ENCODE measurements at places on chromosomes 12 and 14.

DNA sequence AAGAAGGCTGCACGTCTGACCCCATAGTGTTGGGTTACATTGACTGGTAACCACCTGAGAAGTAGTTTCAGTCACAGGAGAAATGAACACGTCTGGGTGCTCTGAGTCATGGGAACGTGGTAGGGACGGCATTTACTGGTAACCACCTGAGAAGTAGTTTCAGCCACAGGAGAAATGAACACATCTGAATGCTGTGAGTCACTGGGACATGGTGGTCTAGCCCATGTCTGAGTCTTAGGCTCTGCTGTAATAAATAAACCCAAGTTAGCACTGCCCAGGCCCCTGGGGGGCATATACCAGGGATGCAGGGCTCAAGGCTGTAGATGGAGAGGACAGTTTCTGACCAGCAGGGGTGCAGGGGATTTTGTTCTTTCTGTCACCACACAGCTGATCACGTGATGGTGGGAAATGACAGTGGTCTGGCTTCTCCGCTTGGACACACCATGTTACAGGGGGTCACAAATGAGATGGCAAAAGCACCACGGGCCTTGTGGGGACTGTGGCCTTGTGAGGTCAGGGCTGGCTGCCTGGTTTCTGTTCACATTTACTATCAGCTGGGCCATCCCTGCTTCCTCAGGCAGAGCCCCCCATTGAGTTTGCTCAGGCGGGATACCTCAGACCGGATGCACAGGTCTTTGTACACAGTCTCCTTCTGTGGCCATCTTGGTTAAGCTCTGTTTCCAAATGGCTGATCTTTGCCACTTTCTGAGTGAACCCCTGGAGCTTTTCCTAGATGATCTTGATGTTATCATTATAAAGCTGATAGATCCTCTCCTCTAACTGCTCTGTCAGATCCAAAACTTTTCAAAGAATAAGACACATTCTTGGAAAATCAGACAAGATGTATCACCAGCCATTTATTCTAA lies 9.8 kb upstream of the C12orf42 start:
- DNase-seq: no peak

DNA sequence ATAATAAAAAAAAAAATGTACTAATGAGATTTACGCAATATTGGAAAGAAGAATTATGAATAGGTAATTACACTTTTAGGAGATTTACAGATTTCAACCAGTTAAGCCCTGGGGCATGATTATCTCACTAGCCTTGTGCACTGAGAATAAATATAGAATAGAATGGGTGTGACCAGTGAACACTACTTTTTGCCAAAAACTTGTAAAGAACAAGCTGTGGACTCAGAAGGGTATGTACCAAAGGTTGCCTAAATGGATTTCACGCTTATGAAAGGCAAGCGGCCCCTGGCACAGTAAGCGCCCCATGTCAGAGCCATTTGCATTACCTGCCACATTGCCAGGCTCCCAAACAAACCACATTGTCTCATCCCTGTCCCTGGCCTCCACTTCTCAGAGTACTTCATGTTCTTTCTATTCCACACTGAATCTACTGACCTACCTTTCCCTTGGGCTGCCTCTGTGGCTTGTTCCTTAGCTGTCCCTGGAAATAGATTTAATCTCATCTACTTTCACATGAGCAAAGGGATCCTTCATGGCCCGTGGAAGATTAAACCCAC lies 170.6 kb upstream of the DIO2 start:
- no peak for DNase-seq

- DNase-seq: no peak
These were observed 38.1 kb upstream of the CDK17 start for GRCh38 chr12:96438330-96438729.

DNA sequence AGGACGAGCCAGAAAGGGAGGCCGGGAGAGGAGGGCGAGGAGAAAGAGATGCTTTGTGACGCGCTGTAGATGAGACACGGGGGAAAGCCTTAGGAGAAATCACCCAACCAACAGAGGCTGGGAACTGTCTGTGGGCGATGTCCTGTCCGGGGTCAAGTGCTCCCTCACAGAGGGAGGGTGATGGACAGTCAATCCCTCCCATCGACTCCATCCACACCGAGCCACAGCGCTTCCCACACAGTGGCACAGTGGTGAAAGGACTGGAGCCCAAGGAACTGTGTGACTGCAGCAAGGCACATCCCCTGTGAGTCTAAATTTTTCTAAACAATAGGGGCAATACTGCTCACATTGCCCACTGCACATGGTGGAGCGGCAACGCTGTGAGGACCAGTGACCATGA lies 89.1 kb downstream of the TTC7B start:
- no peak for DNase-seq

GRCh38 chr12:53214687-53215455 lies 7.8 kb upstream of the ITGB7 start:
- no peak for DNase-seq

- no peak for DNase-seq
These were observed 623 bp upstream of the TSPAN8 start for GRCh38 chr12:71158361-71158882.

DNA sequence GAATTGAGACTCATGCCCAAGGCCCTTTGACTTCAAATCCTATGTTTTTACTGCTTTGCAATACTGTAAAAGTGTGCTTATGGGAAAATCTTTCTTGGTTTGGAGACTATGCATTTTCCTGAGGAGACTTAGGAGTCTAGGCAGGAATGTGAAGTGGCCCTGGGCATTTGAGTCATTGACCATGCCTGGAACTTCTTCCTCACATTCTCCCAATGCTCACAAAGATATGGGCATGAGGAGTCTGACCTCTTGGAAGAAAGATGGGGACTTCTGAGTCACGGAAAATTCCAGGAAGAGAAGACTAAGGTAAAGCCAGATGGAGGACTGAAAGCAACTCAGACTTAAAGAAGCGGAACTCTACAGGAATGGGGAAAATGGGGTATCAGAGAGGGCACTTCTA lies 38.2 kb upstream of the ZNF641 start:
- DNase-seq: no peak

DNA sequence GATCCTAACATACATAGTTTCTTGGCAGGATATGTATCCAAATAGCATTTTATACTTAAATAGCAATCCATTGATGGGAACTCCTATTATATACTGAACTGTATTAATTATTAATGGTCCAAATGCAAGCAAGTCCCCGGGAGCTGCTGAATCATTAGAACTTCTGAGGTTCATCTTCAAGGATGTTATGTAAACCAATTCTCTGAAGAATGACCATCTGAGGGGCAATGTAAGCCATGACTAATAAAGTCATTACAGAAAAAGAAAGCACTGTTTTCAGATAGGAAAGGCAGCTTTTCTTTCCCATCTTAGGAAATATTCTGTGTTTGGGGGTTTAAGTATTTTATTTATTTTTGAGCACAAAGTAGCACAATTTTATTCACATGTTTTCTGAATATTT lies 166.1 kb upstream of the SLC16A7 start:
- no peak for DNase-seq

DNA sequence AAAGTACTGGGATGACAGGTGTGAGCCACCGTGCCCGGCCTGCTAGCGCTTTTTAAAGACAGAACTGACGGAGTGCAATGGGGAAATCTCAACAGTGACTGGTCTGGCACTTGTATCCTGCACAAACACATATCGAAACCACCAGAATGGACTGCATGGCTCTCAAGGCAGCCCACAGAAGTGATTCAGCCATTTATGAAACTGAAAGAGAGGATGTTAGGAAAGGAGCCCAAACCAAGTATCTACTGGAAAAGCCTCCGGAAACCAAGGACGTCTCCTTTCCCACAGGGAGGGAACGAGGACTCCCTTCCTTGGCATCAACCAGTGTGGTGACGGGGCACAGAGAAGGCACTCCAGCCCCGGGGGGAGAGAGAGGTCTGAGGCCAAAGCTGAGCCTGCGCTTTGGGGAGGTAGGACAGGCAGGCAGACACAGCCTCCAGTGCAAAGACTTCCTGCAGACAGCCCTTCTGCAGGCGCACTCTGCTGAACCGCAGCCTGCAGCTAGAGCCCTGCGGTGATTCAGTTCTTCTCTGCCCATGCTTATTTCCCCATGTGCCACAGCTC lies 16.5 kb downstream of the SLC15A4 start:
- no peak for DNase-seq

GRCh38 chr12:76688631-76689030 lies 75.3 kb upstream of the ZDHHC17 start:
- no peak for DNase-seq

- DNase-seq: no peak
These were observed 49.8 kb upstream of the USP15 start for GRCh38 chr12:62210422-62210821.

GRCh38 chr14:90846511-90846910 lies 30.3 kb upstream of the TTC7B start:
- no peak for DNase-seq

DNA sequence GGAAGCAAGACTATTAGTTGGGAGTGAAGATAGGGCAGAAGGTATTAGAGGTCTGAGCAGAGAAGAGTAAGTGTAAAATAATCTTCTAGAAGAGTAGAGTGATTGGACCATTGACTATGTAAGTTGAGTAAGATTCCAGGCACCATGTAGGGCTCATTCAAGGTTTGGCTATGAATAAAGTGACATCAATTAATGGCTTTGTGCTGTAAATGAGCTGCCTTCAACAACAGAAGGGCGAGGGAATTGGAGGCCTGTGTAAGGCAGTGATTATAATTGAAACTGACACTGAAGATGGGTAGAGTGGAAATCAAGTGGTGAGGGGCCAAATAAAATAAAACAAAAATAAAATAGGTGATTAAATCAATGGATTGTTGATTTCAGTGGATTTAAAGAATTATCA lies 26.4 kb downstream of the PTPRQ start:
- DNase-seq: no peak

DNA sequence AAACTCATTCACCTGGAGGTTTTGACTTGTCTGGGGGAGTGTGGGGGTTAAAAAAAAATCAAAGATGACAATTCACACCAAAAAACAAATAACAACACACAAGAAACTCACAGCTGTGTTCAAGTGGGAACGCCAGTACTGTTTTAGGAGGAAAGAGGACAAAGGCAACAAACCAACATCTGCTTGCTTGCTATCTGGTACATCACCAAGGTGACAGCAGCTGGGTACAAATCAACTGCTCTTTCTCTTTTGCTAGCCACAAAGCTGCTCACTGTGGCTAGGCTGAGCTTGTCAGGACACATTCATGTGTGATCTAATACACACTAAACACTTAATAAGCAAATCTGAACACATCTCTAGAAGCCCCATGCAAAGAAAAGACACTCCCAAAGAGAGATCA lies 128.0 kb upstream of the RAP1B start:
- DNase-seq: no peak

DNA sequence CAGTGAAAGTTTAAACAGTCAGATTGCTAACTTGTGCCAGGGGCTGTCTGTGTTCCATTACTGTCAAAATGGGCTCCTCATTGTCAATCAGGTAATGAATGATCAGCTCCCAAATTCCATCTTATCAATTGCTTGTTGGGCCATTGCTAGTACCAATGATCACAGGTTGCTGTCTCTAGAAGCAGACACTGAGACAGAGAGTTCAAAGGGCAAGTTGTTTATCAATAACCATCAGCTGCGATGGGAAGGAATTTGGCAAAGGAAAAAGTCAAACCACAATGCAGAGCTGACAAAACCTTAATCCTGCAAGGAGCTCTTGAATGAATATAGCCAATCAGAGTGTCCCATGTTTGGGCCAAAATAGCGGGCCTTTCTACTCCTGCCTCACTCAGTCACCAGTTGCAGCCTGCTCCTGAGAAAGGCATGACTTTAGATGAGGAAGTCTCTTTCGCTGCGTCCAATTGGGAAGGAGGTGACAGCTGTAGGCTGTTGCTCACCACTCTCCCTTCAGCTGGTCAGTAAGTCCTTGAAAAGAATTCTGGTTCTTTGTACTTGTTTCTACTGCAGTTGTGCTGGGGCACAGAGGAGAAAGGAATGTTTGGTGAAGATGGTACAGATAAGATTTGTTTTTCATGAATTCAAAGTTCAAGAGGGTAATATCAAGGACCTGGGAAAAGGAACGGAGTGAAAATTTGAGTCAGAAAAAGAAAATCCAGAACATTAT lies 179.2 kb upstream of the PDE3A start:
- DNase-seq: no peak

GRCh38 chr14:55739967-55740648 lies 160.1 kb downstream of the KTN1 start:
- no peak for DNase-seq

DNA sequence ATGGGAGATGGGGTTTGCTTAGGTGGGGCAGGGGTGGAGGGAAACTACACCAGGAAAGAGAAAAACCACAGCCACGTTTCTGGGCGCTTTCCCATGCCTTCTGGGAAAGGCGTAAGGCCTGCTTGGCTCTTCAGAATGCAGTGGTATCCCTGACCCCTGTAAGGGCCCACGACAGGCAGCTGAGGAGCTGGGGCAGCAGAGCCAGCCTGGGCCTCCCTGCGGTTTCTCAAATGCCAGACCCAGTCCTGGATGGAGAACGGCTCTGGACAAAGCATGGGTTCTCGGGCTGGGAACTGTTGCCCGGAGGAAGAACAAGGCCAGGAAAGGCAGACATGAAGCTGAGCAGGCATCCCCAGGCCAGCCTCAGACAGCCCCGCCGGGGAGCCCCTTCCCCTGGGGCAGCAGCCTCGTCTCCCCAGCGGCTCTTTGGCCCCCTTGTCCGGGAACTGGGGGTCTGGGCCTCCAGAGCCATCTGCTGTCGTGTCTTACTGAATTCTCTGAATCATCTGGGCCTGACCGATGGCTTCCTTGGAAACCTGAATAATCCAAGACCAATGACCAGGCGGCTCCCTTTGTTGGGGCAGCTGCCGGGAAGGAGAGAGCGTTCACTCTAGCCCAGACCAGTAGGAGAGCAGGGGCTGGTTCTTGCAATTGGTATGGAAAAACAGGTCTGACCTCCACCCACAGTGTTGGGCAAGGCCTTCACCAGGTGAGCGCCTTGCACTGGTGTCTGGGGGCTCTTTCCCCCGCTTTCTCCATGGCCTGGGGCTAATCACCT lies 64.0 kb upstream of the RIN3 start:
- no peak for DNase-seq

- DNase-seq: peak; percentile 23
These were observed 87.5 kb downstream of the SETD3 start for GRCh38 chr14:99393059-99393655.

Measured in activated naive CD4-positive, alpha-beta T cell (primary cell).